Stimulated activated CD4-positive, alpha-beta T cell treated with anti-CD3 and anti-CD28 coated beads, TNF-alpha, amount 100 ng/mL, for 4 hours (primary cell): ENCODE measurements at places on chromosomes 13 and 19.

DNA sequence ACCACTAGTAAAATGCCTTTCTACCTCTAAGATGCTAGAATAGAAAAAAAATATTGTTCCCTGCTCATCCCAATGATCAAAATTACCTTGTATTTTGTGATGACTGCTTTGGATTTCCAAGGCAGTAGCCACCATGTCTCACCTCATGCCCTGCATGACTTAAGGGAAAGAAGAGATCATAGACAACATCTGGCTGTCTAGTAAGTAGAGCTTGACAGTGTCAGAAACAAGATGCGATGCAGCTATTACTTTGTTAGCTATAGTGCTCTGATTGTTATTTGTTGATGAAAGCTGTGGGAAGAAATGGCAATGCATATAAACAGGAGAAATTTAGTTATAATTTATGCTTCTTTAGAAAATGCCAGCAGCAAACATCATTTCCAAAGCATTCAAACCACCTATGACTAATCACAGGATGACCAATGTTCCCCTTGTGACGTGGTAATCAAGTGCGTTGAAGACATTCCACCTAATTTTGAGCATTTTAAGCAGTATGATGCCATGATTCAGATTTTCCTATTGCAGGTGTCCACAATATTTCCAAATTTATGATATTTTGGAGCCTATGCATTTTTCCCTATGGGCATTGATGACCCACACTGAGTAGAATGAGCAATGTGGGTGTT lies 308.3 kb downstream of the KCNRG start:
- no peak for DNase-seq

DNA sequence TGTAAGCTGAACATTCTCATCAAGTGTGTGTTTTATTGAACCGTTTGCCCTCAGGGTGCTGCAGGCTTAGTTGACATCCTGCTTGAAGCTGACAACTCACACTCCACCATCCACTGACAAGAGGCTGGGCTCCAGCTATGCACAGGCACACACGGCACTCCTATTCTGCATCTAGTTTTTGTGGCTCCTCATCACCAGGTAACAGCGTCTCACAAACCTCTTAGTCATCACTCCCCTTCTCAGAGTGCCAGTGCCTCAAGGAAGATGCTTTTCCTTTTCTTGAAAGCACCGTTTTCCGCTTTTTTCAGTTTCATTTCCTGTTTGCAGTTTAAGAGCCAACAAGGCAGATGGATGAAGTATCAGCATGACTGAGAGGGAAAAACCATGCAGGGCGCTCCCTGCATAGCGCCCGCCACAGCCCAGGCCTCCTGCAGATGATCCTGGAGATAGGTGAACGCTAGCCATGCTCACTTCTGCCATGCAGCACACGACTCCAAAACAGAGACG lies 491.2 kb downstream of the COG6 start:
- DNase-seq: no peak

- no peak for DNase-seq
Observed at GRCh38 chr13:30577401-30577852, 40.3 kb upstream of the USPL1 start.

DNA sequence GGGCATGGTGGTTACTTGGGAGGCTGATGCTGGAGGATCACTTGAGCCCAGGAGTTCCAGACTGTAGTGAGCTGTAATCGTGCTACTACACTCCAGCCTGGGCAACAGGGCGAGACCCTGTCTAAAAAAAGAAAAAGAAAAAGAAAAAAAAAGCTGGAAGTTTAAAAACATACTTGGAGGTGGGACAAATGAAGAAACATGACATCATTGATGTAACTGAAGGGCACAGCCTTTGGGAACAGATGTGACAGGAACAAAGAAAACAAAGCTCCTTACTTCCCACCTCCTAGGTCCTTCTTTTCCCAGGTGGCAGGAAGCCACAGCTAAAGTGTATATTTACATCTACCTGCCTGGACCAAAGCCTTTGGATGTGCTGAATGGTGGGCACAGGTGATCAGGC lies 1.9 kb downstream of the PEX11G start:
- no peak for DNase-seq

- DNase-seq: no peak
Observed at GRCh38 chr19:19211499-19212420, at the start of gene NCAN. Gene NCAN, plus strand, starts transcription at chr19:19211958. Its CDS starts 4,996 bp downstream, at chr19:19216954.

DNA sequence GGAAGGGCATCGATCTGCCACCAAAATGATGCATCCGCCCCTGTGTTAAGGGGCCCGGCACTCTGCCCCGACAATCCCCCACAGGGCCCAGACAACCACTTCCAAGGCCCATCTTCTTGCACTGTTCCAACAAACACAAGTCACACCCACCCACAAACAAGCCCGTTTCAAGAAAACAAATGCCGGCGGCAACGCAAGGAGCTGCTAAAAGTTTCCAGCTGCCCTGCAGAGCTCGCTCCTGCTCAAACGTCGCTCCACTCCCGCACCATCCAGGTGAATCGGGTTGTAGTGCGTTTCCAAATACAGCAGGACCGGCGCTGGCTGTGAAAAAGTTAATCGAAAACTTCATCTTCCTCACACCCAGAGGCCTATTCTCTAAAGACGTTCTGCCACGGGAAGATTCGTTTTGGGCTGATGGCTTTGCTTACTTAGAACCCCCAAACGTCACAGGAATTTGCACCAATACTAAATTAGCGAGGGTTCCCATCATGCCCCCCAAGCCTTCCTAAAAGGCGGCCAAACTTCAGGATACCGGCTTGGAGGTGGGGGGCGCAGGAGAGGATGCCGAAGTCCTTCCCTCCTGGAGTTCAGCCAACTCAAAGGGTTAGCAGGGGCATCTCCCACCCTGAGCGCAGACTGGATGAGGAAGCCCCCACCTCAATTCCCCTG lies 107.4 kb upstream of the DOCK9 start:
- DNase-seq: no peak

GRCh38 chr19:14002571-14003250 lies 3.4 kb downstream of the RFX1 start:
- DNase-seq: no peak
